ENCODE measurements at places on chromosomes 5 and 9.

DNA sequence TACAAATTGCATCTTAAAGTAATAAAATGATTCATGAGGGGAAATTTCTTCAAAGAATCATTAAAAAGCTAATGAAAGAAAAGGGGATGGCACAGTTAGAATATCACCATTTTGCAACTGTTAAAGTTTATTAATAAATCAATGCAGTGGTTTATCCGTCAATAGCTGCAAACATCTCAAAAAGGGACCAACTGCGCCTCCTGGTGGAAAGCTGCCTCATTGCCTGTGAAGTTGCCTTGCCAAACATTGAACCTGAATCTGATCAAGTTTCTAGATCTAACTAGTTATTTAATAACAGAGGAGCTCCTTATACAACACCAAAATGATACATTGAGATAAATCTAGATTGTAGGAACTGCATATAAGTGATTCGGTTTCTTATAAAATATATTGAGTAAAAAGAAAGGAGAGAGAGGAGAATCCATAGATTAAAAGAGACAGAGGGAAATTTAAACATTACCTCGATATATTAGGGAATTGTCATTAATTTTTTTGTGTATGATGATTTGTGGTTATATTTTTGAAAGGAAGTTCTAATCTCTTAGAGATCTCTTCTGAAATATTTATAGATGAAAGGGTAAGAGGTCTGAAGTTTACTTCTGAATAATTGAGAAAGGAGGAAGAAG lies 6.9 kb upstream of the NDUFB6 start:
- DNase-seq = no peak

GRCh38 chr5:59257488-59258400 lies 635.8 kb downstream of the PDE4D start:
- DNase-seq = no peak

DNA sequence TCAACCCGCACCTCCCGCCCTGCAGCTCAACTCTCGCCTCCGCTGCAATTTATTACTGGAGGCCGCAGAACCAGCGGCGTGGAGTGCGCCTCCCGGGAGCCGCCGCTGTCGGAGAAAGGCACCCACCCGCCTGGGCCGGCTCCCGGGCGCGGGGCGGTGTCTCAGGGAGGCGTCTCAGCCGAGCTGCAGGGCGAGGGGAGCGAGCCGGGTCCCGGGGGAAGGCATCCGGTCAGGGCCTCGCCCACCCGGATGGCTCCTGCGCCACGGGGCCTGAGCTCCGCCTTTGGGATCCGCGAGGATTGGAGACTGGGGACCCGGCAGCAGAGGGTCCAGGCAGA lies 32.9 kb downstream of the TSPAN17 start:
- DNase-seq = no peak

- DNase-seq = no peak
Observed at GRCh38 chr5:132293066-132293991, 865 bp upstream of the SLC22A4 start.

GRCh38 chr5:76724871-76725270 lies 8.9 kb downstream of the F2R start:
- DNase-seq = no peak

GRCh38 chr5:123735384-123735783 lies 223.4 kb downstream of the CSNK1G3 start:
- no peak for DNase-seq

GRCh38 chr9:137025517-137025966 lies 2.5 kb downstream of the ABCA2 start:
- no peak for DNase-seq

GRCh38 chr9:19493174-19493811 lies 84.5 kb downstream of the ACER2 start:
- DNase-seq = no peak

- no peak for DNase-seq
Observed at GRCh38 chr9:86546712-86547111, 192.5 kb upstream of the TUT7 start.

- no peak for DNase-seq
Observed at GRCh38 chr5:119270960-119271757, 84.7 kb upstream of the TNFAIP8 start.

DNA sequence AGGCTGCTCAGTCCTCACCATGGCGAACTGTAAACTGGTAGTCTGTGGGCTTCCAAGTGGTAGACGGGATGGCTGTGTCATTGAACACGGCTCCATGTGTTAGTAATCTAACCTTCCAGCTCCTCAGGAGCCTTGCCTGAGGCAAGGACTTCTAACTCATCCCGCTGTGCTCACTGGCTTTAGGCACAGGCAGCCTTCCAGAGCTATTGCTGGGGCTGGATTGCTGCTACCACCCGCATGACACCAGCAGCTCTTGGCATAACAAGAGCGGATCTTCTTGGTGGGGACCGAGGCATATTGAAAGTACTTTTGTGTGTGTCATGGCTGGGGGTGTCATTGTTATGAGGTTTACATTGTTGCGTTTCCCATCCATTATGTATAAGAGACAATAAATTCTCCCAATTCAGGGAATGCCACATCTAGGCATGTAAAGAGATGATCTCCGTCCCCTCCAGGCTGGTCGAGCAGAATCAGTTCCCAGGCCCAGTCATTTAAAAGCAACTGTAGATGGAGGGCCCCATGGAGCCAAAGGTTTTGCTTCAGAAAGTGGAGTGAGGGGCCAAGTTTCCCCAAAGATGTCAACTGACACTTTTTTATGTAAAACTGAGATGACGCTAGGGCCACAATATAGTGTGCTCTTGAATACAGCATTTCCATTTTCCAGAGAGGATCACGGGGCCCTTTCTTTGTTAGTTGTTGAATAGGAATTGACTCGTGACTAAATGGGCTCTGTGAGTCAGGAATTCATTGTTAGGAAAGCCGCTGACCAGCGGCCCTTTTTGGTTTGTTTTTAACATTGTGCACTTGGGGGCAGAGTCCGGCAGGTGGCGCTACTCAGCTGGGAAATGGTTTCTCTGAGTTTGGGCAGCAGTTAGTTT lies 759.5 kb downstream of the TAF11L14 start:
- DNase-seq = peak; percentile 33

DNA sequence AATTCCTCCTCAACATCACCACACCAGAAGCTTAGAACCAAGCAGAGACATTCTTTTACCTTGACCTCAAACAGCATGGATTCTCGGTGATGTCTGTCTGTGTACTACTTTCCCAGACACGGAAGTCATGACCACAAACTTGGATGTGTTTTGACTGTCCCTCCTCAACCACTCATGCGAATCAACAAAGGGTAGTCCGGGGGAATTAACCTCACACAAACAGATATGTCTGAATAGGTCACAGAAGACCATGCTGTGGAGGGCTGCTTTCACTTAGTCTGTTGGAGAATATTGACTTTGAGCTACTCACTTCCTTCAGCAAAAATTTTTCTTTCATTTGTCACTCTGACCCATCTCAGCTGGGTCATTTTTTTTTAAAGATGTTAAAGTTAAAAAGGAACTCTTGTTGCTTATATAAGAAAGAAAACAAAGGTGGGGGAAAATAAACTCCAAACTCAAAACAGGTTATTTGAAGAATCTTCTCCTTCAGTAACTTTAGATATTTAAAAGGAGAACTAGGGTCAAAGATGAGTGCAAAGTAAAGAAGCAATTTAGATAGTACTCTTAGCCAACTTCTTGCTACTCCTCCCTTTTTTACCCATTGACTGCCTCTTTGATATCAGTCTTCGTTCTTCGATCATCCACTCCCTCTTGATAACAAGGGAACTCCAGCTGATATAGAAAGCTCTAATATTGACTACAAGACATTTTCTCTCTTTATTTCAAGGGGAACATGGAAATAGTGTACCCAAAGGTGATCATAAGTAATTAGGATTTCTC lies 343.4 kb upstream of the CDH6 start:
- peak; percentile 5 for DNase-seq

DNA sequence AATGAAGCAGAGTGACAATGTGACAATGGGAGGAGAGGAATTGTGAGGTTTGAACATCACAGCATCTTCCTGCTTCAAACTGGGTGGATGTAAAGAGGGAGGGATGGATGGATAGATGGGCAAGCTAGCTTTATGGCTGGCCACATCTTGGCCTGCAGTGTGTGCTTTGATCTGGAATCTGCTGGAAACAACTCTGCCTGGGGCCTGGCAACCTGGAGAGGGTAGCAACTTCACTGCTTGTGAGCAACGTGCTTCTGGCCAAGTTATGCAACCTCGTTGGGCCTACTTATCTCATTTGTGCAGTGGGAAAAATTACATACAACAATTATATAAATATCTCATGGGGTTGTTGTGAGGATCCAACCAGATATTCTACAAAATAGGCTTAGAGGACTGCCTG lies 5.3 kb downstream of the IL9 start:
- DNase-seq = no peak

GRCh38 chr5:133952729-133953567 lies 15.5 kb downstream of the C5orf15 start:
- no peak for DNase-seq

GRCh38 chr5:83632874-83633273 lies 87.8 kb downstream of the HAPLN1 start:
- peak; percentile 41 for DNase-seq

DNA sequence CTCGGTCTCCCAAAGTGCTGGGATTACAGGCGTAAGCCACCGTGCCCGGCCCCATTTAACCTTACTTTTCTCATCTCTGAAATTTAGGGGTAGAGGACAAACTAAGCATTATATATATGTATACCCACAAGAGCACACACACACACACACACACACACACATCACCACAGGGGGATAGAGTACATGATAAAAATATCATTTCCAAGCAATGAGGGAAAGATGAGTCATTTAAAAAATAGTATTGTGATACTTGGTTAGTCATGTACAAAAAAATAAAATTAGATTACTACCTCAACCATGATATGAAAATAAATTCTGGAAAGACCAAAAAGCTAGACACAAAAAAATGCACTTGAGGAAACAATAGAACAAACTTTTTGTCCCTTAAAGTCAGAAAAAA lies 67.2 kb downstream of the CDH18 start:
- no peak for DNase-seq

DNA sequence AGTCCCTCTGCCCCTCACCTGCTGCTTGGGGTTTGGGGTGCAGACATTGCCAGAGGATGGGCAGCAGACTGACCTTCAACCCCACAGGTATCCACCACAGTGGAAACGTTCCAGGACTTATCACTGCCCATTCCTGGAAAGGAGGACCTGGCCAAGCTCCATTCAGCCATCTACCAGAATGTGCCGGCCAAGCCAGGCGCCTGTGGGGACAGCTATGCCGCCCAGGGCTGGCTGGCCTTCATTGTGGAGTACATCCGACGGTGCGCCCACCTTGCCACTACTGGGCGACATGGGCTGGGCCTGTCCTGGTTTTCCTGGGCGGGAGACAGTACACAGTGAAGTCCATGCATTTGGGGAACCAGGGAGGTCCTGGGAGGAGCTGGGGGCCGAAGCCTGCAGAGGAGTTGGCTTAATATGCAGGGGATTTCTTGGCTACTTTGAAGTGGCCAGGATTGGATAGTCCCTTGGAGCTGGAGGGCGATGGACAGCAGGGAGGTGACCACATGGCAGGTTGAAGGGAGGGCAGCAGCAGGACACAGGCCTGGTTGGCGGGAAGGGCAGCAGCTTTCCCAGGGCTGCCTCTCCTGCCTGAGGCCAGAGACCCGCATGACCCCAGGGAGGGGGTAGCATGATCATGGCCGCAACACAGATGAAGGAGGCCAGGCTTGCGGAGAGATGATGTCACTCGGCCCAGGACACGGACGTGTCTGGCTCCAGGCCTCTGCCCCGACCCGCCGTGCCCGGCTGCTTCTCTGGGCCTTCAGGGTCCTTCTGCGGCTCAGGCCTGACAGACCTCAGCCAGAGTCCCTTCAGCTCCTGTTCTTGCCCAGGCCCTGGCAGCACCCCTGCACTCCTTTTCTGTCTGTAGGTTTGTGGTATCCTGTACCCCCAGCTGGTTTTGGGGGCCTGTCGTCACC lies 34.6 kb downstream of the USP20 start:
- DNase-seq = no peak

- no peak for DNase-seq
Observed at GRCh38 chr9:120465685-120466407, 114.1 kb downstream of the CDK5RAP2 start.

- DNase-seq = no peak
Observed at GRCh38 chr5:62190931-62191330, 115.1 kb upstream of the KIF2A start.

- no peak for DNase-seq
Observed at GRCh38 chr9:108468364-108468763, 387.4 kb downstream of the ACTL7B start.

GRCh38 chr9:88256216-88256615 lies 117.9 kb upstream of the SPATA31C2 start:
- no peak for DNase-seq

GRCh38 chr5:96633820-96634219 lies 28.4 kb upstream of the CAST start:
- DNase-seq = no peak

GRCh38 chr9:117121316-117121715 lies 293.5 kb downstream of the ASTN2 start:
- no peak for DNase-seq
